Stimulated activated CD4-positive, alpha-beta T cell treated with anti-CD3 and anti-CD28 coated beads, Interleukin-4, amount 100 ng/mL, for 1 hour (primary cell): ENCODE measurements at places on chromosomes 11 and 22.

DNA sequence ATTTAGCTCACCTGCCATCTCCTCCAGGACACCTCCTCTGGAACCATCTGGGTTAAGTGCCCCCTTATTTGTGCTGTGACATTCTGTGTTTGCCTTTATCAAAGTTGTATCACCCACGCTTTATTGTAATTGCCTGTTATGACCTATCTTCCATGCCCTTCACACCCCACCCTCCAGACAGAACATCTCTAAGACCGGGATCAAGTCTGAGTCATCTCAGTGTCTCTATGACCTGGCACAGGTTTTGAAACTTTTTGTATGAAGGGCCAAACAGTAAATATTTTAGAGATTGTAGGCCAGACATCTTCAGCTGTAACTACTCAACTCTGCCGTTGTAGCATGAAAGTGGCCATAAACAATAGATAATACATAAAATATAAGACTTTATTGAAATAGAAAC is 161.8 kb downstream of the SPON1 start:
- DNase-seq: no peak

- no peak for DNase-seq
These were observed 454.0 kb upstream of the DDI1 start for GRCh38 chr11:103582351-103582909.

DNA sequence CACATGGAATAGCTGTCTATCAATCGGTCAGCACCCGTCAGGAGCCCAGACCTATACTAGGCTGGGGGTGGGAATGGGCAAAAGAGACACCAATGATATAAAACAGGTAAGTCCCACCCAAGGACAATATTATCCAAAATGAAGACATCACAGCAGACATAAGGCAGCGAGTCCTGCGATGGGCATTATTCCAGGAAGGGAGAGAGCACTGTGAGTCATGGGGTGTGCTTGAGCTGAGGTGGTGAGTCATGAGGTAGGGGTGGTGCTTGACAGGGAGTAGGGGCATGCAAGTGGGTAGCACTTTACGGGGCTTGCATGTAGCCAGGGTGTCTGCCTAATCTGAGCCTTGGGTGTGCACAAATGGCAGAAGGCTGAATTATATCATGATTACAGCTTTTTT is 605.0 kb upstream of the CADM1 start:
- DNase-seq: no peak

- no peak for DNase-seq
These were observed 700 bp downstream of the FAM180B start for GRCh38 chr11:47587039-47587716.

- DNase-seq: no peak
These were observed 2.7 kb downstream of the SYCE3 start for GRCh38 chr22:50560034-50560433.

DNA sequence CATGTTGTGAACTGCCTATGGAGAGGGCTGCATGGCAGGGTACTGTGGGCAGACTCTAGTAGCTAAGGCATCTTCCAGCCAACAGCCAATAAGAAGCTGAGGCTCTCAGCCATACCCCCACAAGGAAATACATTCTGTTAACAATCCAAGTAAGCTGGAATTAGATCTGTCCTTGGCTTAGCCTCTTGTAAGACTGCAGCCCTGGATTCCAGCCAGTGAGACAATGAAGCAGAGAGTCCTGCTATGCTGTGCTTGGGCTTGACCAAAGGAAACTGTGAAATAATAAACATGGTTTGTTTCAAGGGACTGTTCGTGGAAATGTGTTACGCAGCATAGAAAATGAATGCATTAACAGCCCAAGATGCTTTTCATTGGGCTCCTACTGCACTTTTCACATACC is 1097.4 kb upstream of the CCDC90B start:
- DNase-seq: no peak
